ENCODE measurements at places on chromosomes 2 and 18.

GRCh38 chr2:118443596-118443995, 355.3 kb downstream of the INSIG2 start:
- no peak for DNase-seq

- no peak for DNase-seq
Observed at GRCh38 chr18:39389800-39390379, 1824.3 kb upstream of the CELF4 start.

DNA sequence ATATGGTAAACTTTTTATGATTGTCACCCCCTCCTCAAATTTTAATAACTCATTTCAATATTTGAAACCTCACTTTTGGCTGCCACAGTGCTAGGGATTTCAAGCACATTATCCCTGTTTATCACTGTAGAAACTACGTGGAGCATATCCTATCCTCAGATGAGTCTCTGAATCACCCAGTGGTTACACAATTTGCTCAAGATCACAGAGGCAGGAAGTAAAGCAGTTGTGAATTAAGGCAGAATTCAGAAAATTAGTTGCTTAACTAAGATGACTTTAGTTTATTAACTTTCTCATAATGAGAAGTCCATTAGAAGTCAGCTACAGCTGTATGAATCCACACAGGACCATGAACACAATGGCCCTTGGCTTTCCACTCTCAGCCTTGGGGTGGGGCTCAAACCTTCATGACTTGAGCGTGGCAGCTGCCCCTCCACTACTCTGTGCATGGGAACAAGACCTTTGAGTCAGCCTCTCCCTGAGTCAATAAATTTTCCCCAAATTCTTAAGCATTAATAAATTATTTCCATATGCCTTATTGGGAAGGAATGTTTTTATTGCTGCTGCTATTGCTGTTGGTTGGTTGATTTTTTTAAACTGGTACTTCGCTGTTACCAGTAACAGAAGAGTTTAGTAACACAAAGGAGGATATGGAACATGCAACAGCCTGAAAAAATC, 369.0 kb downstream of the CBLN2 start:
- no peak for DNase-seq

GRCh38 chr18:10743766-10744165, 217.9 kb downstream of the NAPG start:
- no peak for DNase-seq

DNA sequence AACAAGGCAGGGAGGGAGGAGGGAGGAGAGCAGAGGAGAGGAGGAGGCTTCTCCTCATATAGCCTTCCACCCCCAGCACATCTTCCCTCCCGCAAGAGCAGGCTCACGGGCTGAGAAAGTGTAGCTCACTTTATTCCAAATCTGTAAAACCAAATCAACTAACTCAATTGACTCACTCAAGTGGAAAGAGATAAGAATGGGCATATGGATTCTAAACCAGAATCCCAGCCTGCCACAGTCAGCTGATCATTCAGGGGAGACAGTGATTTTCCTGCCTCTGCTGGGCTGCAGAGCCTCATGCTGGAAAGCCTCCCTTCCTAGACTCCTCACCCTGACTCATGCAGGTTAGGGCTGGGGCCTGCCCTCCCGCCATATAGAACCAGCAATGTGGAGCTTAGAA, 4.2 kb upstream of the TWSG1 start:
- DNase-seq, result no peak

Measured in esophagus squamous epithelium (tissue), 5 donors.